ENCODE measurements at places on chromosomes 6 and 20. TPM values are rescaled to one million over a fixed set of nuclear protein-coding genes. Genes with fewer than 3 reads are reported as not detected.

Gene TCFL5
- total RNA-seq, result 11.7 TPM

DNA sequence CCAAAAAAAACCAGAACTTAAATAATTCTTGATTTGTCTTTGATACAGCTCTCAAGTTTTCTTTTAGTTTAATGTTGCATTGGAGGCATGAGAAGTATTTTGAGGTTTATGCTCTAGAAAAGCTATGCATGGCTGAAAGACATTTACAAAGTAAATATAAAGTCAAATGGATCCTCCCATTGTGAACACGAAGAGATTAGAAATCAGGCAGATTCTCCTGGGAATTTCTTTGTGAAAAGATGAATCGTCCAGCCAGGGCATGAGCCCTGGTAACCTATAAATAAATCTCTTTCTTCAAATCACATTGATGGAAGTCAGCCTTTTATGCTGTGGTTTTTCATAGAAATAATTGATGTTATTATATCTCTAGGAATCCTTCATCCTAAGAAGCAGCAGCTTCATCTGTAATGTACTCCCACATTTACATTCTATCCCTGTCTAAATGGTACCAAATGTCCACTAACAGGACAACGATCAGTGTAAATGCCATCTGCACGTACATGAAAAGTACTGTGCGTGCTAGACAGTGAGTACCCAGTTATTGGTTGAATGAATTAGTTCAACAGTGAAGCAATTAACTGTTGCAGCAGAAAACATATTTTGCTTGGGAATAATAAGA lies 143.6 kb downstream of the ALDH8A1 start:
- DNase-seq, result no peak

Gene ALDH8A1
- not detected for total RNA-seq

Gene CARMIL1
- 13.4 TPM for total RNA-seq

Gene ZSCAN26
- 18.3 TPM for total RNA-seq

- DNase-seq, result no peak
Measured at GRCh38 chr6:15519681-15520080, 143.1 kb downstream of the DTNBP1 start.

- no peak for DNase-seq
Measured at GRCh38 chr20:41304002-41304401, 13.5 kb downstream of the ZHX3 start.

DNA sequence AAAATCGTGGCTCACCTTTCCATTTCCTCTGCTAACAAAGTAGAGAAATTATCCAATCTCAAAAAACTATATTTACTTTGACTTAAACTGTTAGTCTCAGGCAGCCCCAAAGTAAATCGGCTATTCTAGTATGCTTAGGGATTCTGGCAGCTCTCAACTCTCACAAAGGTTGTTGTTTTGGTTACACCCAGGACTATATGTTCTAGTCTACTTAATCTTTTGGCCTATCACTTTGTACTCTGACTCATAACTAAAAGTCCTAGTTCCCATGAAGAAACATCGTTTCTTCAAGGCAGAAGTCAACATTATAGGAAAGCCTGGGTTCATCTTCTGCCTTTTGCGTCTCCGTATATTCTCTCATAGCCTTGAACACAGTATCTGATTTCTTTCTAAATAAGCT lies 42.3 kb downstream of the MYLK4 start:
- no peak for DNase-seq

GRCh38 chr20:47610945-47611250 lies 109.2 kb downstream of the NCOA3 start:
- no peak for DNase-seq

- no peak for DNase-seq
Measured at GRCh38 chr6:157798851-157799250, 24.2 kb upstream of the SNX9 start.

Gene ZNF311
- 0.74 TPM for total RNA-seq

Gene TBX18
- total RNA-seq, result 8.2 TPM

- DNase-seq, result no peak
Measured at GRCh38 chr6:139108378-139108777, 26.5 kb upstream of the HECA start.

Gene CST2
- total RNA-seq, result not detected

GRCh38 chr6:67909354-67909753 lies 725.7 kb upstream of the ADGRB3 start:
- DNase-seq, result no peak

DNA sequence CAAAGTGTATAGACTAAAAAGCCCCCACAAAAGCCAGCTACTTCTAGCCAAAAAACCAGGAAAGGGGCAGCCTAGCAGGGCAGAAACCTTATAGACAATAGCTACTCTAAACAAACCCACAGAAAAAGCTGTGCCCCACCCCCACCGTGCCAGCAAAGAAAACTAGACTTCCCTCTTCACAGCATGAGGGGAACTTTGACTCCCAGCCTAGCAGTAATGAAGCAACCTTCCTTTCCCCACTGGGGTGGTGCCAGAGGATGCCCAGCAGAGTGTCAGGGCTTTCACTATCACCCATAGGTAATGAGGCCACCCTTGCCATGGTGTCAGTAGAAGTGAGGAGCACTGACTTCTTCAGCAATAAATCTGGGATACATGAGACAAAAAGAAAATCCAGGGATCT lies 99.0 kb upstream of the LGSN start:
- no peak for DNase-seq

- no peak for DNase-seq
Measured at GRCh38 chr6:44294832-44295791, 18.0 kb downstream of the AARS2 start.

- no peak for DNase-seq
Measured at GRCh38 chr6:135008072-135008940, 46.3 kb downstream of the HBS1L start.

Gene ACTL10
- total RNA-seq, result 0.18 TPM

DNA sequence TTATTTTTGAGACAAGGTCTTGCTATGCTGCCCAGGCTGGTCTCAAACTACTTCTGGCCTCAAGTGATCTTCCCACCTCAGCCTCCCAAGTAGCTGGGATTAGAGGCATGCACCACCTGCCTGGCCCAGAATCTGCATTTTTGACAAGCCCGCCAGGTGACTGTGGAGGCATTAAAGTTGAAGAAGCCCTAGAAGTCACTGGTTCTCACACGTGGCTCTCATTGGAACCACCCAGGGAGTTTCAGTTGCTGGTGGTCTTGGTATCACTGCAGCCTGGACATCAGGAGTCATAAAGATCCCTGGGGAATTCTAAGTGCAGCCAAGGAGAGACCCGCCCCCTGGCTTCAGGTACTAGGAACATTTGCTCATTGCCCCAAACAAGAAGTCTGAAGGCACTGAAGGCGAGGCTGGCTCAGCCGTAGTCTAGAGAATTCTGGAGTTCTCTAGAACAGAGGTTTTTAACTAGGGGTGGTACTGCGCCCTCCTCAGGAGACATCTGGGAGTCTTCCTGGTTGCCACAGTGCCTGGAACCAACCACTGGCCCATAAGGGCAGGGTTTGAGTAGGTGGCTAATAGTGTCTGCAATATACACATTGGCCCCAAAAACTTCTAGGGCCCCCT lies 182.8 kb downstream of the ZMYND8 start:
- DNase-seq, result no peak

- no peak for DNase-seq
Measured at GRCh38 chr6:3522561-3523260, 65.9 kb upstream of the SLC22A23 start.

Gene MTFR2
- 10.1 TPM for total RNA-seq

Gene KIF25
- not detected for total RNA-seq

DNA sequence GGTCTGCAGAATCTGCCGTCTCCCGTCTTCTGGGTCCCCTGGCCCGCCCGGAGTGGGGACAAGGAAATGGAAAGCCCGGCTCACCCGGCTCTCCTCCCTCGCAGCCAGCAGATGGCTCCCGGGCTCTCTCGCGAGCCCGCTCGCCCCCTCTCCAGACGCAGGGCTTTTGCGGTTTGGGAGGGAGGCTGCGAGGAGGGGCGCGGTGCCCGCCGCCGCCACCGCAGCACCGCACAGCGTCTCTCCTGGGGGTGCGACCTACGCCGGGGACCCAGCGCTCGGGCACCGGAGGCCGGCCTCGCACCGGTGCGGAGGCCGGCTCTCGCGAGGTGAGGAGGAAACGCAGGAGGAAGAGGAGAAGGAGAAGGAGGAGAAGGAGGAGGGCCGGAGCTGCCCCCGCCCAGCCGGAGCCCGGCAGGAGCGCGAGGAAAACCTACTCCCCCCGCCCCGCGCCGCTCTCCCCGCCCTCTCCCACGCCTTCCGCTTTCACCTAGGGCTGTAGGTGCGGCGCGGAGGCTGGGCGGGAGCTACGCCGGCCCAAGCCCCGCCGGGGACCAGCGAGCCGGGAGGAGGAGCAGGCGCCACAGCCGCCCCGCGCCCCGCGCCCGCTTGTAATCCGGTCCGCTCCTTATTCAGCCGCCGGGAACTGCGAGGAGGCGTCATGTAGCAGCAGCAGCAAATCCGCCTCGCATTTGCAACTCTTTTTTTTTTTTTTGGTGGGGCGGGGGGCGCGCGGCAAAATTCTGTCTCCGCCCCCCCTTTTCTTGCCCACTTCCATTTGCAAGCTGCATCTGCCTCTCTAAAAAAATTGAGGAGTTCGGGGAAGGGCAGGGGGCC lies at the start of gene CARMIL1:
CARMIL1 (plus strand) TSS at position 461 of the 834 bp plus-strand sequence. CDS start 422 bp downstream, outside the sequence.
- peak; percentile 91 for DNase-seq

- DNase-seq, result no peak
Measured at GRCh38 chr6:149450679-149451375, 34.0 kb downstream of the ZC3H12D start.

- peak; percentile 28 for DNase-seq
Measured at GRCh38 chr6:70221025-70221714, 81.7 kb downstream of the COL9A1 start.

GRCh38 chr6:14917109-14917910 lies 328.6 kb upstream of the JARID2 start:
- DNase-seq, result no peak

Gene CTCFL
- total RNA-seq, result 0.06 TPM

DNA sequence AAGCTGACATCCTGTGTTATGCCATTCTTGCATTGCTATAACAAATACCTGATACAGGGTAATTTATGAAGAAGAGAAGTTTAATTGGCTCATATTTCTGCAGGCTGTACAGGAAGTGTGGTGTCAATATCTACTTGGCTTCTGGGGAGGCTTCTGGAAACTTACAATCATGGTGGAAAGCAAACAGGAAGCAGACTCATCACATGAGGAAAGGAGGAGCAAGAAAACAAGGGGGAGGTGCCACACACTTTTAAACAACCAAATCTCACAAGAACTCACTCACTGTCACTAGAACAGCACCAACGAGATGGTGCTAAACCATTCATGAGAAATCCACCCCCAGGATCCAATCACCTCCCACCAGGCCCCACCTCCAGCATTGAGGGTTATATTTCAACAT lies 143.1 kb upstream of the GGTLC1 start:
- DNase-seq, result no peak

Data from Daoy (cell line).